Bladder microvascular endothelial cell (primary cell): ENCODE measurements at places on chromosomes 11 and 22. TPM values are rescaled to one million over a fixed set of nuclear protein-coding genes. Genes with fewer than 3 reads are reported as not detected.

Gene MCAM
- total RNA-seq = 844 and 1,058 TPM in 2 replicates

Gene OR2AG2
- under 0.01 and 0.31 TPM in 2 replicates for total RNA-seq

Gene PLEKHA7
- total RNA-seq = 0.32 and 9.8 TPM in 2 replicates

Gene C11orf54
- total RNA-seq = 9.4 and 20.2 TPM in 2 replicates

Gene DNAJB7
- total RNA-seq = not detected in 2 replicates

Gene CRYBB3
- total RNA-seq = not detected in 2 replicates

Gene FAM180B
- total RNA-seq = not detected in 2 replicates

Gene DERL3
- 0.38 and 0.49 TPM in 2 replicates for total RNA-seq

Gene POLD3
- 11.8 and 13.7 TPM in 2 replicates for total RNA-seq

Gene KCNQ1OT1
- 0.32 and 2.6 TPM in 2 replicates for total RNA-seq

Gene TSPAN32
- not detected in 2 replicates for total RNA-seq

Gene MISFA
- under 0.01 and 0.82 TPM in 2 replicates for total RNA-seq

Gene TMEM132A
- 40.2 and 137 TPM in 2 replicates for total RNA-seq

Gene SCN4B
- under 0.01 and 0.06 TPM in 2 replicates for total RNA-seq

Gene CCDC116
- 0.13 and 0.16 TPM in 2 replicates for total RNA-seq

Gene KCNJ5
- total RNA-seq = 0.16 TPM in 1 of 2 replicates, not detected in the other

Gene SLN
- total RNA-seq = not detected in 2 replicates

Gene PRODH
- 0.16 TPM in 1 of 2 replicates, not detected in the other for total RNA-seq

Gene MAJIN
- total RNA-seq = not detected in 2 replicates

Gene HBD
- total RNA-seq = not detected in 2 replicates

Gene VWA5A
- total RNA-seq = 5.7 and 6.6 TPM in 2 replicates

Gene VSTM5
- total RNA-seq = under 0.01 TPM in 1 of 2 replicates, not detected in the other

Gene TRIM77
- not detected in 2 replicates for total RNA-seq

Gene ANGPTL5
- total RNA-seq = not detected in 2 replicates

Gene LUZP2
- under 0.01 TPM in 1 of 2 replicates, not detected in the other for total RNA-seq

Gene PKP3
- total RNA-seq = 0.06 and 0.16 TPM in 2 replicates

Gene KLHL35
- 1.5 and 1.6 TPM in 2 replicates for total RNA-seq

Gene STK33
- 0.49 and 0.88 TPM in 2 replicates for total RNA-seq

Gene TP53AIP1
- total RNA-seq = not detected in 2 replicates

Gene MYEOV
- total RNA-seq = 0.49 and 0.50 TPM in 2 replicates

Gene ADM2
- 0.16 and 3.2 TPM in 2 replicates for total RNA-seq

Gene SCGB1C1
- total RNA-seq = not detected in 2 replicates

Gene C22orf31
- total RNA-seq = not detected in 2 replicates

Gene TESMIN
- 1.5 and 2.3 TPM in 2 replicates for total RNA-seq

Gene NRIP3
- 0.82 and 5.5 TPM in 2 replicates for total RNA-seq

Gene INS
- not detected in 2 replicates for total RNA-seq

Gene ABCC8
- not detected in 2 replicates for total RNA-seq

Gene BACE1-AS
- 1.3 and 3.3 TPM in 2 replicates for total RNA-seq

Gene CNIH2
- not detected in 2 replicates for total RNA-seq

Gene SOX10
- not detected in 2 replicates for total RNA-seq

Gene IL17REL
- not detected in 2 replicates for total RNA-seq

Gene P2RX6
- total RNA-seq = 0.06 TPM in 1 of 2 replicates, not detected in the other

Gene OR8A1
- total RNA-seq = not detected in 2 replicates

Gene SULT4A1
- not detected in 2 replicates for total RNA-seq

Gene NCF4
- total RNA-seq = not detected in 2 replicates

Gene RPS6KB2
- total RNA-seq = 27.4 and 29.8 TPM in 2 replicates

Gene TRIM22
- 96.0 and 226 TPM in 2 replicates for total RNA-seq

Gene PRRG4
- total RNA-seq = under 0.01 and 1.2 TPM in 2 replicates

Gene TPBGL
- total RNA-seq = under 0.01 TPM in 1 of 2 replicates, not detected in the other

Gene OR2AG1
- total RNA-seq = under 0.01 TPM in 1 of 2 replicates, not detected in the other
